ENCODE measurements at places on chromosomes 16 and 17.
A peak's percentile ranks its signal among the peaks of the same experiment; 100 is the strongest.

DNA sequence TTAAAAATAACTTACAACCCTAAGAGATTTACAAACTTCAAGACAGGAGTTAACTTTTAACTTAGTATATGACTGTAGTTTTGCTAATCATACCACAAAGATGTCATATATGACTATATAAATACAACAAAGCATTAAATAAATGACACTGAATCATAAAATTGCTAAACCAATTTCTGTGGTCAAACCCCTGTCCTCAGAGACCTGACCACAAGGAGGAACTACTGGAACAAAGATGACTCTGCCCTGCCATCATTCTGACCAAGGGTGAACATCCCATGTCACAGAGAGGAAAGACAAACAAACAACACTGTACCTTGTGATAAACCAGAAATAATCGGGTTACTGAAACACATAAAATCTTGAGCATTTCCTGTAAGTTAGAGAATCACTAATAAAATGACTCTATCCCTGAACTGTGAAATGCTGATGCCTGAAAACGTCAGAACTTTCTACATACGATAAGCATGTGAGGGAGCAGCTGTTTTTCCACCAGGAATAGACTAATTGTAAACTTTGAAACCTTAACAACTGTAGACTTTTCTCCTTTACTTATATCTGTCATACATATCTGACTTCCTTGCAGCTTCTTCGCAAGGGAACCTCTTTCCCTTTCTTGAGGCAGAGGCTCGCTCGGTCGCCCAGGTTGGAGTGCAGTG lies 47.9 kb downstream of the WDR59 start:
- no peak for DNase-seq

GRCh38 chr17:64110379-64111152 lies 19.4 kb downstream of the ERN1 start:
- no peak for DNase-seq

DNA sequence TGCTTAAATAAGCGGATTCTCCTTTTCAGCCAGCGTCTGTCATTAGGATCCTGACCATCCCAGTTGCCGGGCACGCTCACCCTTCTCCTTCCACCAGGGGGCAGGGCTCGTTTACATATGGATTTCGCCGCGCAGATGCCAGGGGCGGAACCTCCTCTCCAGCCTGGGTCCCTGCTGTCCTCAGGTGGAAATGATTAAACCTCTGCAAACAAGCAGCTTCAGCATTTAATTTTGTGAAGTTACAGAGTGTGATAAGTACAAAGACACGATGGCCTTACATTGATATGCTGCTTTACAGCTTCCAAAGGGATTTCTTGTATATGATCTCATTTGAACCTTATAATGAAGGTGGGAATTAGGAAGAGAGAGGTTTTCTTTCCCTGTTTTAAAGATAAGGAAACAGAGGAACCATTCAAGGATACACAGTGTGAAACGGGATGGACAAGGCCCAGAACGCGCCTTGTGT lies 3.9 kb upstream of the KRT28 start:
- peak; percentile 83 for DNase-seq

- DNase-seq: no peak
These were observed 10.4 kb upstream of the CUEDC1 start for GRCh38 chr17:57965521-57966160.

- no peak for DNase-seq
These were observed 23.0 kb downstream of the MGRN1 start for GRCh38 chr16:4647644-4647980.

DNA sequence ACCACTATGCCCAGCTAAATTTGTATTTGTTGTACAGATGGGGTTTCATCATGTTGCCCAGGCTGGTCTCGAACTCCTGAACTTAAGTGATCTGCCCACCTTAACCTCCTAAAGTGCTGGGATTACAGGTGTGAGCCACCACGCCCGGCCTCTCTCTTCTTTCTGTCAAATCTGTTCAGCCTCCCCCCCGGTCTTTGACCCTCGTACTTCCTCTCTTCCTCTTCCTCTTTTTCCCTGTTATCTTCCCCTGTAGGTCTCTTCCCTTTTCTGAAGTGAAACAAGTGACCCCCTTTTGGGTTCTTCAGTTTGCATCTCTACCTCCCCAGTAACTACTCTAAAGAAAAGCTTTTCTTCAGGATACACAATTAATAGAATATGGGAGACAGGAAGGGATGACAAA lies 31.7 kb upstream of the DHX40 start:
- DNase-seq: no peak

- DNase-seq: no peak
These were observed 67.3 kb downstream of the PHKB start for GRCh38 chr16:47528431-47528830.

GRCh38 chr16:89473136-89473712 lies 17.1 kb downstream of the ANKRD11 start:
- no peak for DNase-seq

DNA sequence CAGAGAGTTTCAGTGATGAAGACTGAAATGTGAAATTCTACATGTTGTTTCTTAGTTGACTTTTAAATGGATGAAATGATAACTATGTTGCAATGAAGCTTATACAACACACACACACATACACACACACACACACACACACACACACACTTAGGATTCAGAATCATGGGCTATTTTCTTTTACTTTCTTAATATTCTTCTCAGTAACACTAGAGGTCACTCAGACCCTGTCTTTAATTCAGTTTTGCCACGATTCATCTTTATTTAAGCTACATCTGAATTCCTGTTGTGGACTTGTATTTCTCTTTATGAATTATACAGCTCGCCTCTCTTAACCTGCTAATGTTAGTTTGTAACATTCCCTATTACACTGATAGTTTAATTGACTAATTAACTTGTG lies 109.6 kb upstream of the GOT2 start:
- no peak for DNase-seq

DNA sequence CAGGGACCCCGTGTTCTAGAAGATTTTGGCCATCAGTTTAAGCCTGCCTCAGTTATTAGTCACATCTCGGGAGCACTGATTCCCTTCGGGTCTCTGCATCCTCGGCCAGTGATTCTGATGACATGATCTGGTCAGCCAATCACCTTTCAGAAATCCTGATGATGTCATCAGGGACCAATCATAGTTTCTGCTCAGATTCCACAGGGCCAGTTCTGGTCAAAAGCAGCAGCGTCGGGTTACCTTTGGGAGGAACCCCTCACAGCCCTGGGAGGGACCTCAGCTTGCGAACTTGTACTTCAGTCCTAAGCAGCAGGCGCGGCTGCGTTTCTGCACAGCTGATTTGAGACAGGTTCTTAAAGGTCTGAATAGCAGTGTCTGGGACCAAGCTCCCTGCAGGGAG lies 13.9 kb downstream of the KDM8 start:
- DNase-seq: no peak

- no peak for DNase-seq
These were observed 414.4 kb downstream of the SHISA9 start for GRCh38 chr16:13315642-13316427.

DNA sequence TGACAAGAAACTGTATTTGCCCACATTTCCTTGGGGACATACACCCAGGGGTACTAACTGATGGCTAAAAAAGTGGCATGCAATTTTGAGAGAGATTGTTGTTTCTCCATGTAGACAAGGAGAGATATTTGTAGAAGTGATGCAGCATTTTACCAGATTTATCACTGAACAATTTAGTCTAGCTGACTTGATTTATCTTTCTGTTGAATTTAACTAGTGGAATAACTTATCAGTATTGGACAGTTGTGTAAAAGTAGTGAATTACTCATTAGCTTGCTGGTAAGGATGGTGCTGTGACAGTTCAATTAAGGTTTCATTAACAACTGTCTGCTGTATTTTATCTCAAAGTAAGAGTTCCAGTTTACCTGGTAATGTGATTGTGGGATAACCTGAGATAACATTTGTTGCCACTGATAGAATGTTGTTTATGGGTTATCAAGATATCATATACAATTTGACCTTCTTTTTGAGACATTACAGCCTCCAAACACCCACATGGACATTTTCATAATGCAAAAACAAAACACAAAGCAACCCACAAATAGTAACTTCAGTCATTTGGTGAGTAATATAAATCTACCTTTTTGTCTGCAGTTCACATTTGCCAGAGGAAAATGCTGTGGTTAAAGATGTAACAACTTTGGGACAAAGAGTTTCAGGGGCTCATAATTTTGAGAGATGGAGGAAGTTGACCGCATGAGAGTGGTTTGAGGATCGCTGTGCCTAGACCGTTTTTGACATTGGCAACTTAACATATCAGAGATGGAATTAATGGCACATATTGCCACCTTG lies 3.8 kb downstream of the NLK start:
- no peak for DNase-seq

DNA sequence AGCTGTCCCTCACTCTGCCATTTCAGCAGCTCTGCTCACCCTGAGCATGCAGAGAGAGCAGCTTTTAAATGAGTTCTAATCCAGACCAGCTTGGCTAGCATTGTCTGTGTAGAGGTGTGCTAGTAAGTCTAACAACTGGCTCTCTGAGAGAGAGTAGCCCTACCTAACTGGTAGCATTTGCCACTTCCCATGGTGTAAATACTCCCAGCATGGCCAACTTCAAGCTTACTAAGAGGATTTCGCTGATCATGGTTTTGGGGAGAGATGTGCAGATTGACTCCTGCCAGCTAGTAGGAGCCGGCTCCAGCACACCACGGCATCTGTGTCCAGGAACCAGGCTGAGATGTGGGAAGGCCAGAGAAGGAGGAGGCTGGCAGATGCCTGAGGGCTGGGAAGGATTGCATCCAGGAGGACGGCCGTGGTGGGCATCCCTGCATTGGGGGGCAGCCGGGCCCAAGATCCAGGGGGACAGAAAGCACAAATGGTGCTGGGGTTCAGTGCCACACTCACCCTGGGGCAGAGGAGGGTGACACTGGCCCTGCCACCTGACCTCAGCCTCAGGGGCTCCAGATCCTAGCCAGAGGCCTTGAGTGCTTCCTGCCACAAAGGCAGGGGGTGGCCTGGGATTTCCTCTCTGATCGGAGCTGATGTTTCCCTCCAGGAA lies 394.9 kb upstream of the TNRC6C start:
- no peak for DNase-seq

GRCh38 chr17:33798308-33798707 lies 456.8 kb upstream of the CCL2 start:
- no peak for DNase-seq

- DNase-seq: no peak
These were observed 591.1 kb upstream of the C16orf82 start for GRCh38 chr16:26475596-26475995.

DNA sequence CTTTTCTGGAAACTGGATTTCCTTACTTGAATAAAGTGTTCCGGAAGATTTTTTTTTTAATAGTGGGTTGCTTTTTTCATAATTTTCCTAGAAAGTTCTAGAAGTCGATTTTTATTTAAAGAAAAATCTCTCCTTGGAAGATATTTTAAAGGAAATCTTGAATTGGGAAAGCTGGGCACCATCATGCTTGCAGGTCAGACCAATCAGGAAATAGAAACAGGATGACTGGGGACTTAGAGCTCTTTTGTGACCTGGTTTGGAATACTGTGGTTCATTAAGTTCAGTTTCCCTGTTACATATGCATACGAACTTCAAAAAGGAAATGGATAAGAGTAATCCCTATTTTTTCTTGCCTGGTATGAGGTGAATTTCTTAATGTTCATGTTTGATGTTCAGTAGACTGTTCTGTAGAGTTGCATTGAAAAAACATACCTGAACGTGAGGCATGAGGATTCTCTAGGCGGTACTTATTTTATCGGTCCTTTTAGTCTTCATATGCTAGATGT lies 1.2 kb downstream of the NFATC3 start:
- no peak for DNase-seq

DNA sequence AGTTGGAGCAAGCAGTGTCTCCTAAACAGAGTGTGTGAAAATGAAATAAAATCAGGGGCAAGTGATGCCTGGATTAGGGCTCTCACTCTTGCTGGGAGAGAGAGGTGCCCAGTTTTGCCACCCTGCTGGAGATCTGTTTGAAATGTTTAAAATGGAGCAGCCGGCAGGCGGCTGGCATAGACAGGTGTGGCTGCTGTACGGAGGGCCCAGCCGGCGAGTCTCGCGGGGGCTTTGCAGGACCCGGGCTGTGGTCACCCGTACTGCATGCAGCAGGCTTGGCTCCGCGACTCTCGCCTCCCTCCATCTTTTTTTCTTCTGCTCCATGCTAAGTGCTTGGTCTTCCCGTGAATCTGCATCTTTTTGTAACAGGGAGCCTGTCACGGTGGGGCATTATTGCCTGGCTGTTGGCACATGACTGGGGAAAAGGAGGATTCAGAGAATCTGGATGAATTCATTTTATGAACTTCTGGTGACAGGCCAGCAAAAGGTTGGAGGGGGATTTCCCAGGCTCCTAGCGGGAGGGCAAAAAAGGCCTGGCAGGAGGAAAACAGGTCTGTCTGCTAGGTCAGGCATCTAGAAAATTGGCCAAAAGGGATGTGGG lies 1.8 kb downstream of the ZNRF1 start:
- no peak for DNase-seq

DNA sequence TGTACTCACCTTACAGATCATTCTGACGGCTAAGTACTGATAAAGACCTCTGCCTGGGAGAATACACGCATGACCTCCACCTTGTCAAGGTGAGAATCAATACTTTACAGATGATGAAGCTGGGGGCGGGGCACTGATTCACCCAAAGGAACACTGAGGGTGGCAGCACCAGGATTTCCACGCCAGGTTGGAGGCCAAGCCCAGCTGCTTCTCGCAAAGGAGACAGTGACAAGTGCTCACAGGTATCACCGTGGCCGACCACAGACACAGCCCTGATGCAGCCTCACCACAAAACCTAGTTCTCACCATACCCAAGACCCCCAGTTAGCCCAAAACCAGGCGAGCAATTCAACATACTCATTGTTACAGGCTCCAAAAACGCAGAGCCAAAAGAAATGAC lies 434.2 kb downstream of the SOX9 start:
- no peak for DNase-seq

- DNase-seq: peak; percentile 26
These were observed 165.4 kb downstream of the AIPL1 start for GRCh38 chr17:6269478-6269877.

GRCh38 chr17:42317266-42317845 lies 29.1 kb downstream of the STAT5A start:
- no peak for DNase-seq

DNA sequence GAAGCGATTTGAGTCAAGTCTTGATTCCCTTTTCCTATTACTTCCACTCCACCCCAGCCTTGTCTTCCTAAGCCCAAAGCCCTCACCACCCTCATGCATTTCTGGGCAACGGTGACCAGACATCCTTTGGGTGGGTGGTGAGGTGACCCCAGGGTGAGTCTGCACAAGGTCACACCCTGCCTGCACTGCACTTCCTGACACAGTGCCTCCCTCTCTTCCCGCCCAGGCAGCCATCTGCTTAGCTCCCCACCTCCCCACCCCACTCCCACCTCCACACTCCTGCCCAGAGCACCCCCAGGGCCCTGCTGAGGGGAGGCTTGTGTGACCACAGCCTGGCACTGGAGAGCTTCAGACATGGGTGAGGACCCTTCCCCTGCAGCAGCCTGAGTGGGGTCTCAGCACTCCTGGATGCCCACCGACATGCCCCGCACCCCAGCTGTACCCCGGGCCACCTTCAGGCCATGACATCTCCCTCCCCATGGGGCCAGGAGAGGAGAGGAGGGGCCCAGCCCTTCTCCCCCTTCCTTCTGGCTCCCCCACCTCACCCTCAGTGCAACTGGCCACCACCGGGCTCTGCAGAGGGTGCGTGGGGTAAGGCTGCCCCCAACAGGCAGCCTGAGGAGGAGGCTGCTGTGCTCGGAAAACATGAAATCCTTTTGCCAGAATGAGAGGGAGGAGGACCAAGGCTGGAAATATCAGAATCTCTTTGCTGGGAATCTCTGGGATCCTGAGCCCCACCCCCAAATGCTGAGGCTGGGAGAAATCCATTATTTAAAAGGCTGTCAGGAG lies 68.6 kb downstream of the CCT6B start:
- no peak for DNase-seq

- peak; percentile 96 for DNase-seq
These were observed 47.2 kb downstream of the ARHGAP27 start for GRCh38 chr17:45385331-45385997.

All from stimulated activated CD4-positive, alpha-beta T cell treated with anti-CD3 and anti-CD28 coated beads, Interleukin-2, amount 100 ng/mL, for 24 hours (primary cell).